ENCODE measurements at places on chromosomes 1 and 21.

GRCh38 chr1:180208264-180208663 lies 21.8 kb upstream of the LHX4 start:
- DNase-seq = no peak

- DNase-seq = peak; percentile 24
These were observed 15.6 kb upstream of the CHIA start for GRCh38 chr1:111275079-111275478.

- no peak for DNase-seq
These were observed 6.9 kb downstream of the ADSS2 start for GRCh38 chr1:244444854-244445253.

DNA sequence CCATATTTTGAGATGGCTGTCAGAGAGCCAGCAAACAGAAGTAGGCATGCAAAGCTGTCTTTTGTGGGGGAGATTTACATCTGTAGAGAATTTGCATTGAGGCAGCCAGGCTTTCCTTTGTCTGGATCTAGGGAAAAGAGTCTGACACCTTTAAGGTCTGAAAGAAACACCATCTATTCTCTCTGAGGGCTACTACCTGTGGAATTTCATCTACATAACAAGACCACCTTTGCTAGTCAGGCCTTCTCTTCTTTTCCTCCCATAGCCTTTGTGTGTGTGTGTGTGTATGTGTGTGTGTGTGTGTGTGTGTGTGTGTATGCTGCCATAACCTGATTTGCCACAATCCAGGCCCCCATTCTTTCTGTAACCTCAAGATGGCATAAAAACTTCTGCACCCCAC lies 28.4 kb upstream of the DMRTB1 start:
- DNase-seq = no peak

DNA sequence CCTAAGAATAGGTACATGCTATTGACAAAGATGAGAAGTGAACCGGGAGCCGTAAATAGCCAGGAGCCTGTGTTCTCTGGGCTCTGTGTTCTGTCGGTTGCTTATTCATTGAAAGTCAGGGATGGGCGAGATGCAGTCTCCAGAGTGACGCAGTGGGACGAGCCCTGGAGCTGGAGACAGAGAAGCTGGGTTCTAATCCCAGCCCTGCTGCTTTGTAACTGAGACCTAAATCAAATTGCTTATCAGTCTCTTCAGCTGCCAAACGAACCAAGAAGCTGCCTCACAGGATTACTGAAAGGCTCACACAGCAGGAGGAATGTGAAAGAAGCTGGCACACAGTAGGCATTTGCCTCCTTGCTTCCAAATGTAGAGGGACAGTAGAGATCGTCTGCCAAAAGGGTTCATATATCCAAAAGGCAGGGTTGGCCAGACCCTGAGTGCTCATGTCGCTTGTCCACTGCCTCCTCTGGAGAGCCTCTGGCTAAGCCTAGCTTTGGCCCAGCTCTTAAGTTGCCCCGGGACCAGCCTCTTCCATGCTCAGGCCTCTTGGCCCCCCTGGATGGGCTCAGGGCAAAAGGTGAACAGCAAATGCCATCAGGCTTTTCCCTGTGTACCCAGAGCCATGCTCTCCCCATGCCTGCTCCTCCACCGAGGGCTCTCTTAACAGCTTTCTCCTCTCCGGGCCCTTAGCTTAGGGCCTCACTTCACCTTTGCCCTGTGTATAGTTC lies 134.2 kb upstream of the IPO9 start:
- no peak for DNase-seq

All from Panc1 (cell line).